GM10248 (cell line): ENCODE measurements at places on chromosomes 3 and 15.

DNA sequence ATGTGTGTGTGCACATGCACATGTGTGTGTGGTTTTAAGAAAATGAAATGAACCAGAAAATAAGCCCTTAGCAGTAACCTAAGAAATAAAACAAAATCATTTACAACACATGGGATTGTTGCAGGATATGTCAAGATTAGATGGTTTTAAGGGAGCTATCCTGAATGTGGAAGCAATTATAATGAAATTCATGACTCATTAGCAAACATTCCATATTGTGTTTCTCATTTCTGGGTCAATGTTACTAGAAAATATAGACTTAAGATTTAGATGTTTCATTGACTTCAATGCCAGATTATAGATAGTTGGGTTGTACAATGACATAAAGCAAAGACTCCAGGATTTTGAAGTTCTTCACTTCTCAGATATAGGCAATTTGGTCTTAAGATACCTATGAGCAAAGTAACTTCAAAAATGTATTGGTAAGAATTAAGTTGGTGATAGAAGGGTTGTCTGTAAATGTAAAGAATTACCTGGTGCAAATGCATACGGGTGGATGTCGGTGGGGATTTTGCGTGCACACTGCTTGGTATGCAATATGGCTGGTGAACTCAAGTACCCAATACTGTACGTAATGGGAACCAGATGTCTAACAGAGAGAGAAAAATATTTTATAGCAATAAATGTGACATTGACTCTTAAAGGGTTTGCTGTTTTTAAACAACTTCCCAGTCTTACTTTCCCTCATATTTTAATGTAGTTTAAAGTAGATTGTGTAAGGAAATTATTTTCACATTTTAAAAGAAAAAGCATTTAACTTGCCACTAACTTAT is 53.9 kb upstream of the NR2F2 start:
- DNase-seq = no peak

DNA sequence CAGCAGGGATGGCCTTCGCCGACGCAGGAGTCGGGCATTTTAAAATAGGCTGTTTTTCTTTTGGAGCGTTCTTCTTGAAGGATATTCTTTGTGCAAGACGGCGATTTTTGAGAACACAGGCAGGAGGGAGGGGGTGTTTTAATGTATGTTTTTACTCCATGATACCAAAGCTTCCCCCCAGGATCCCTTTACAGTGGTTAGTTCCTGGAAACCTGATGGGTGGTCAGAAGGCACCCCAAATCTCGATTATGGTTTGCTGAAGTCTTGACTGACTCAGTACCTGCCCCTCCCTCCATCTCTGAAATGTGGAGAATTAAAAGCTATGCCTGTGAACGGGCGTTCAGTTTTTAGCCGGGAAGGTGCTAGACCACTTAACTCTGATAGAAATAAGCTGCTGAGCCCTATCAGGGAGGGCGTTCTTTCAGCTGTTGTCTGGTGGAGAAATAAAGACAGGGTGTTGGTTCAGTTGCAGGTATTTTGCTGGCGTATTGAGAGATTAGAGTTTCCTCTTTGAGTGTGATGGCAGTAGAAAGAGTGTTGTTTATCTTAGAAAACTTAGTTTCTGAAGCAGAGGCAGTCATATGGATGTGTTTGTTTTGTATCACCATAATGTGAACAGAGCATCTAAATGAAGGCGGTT is 3.4 kb downstream of the IGF1R start:
- DNase-seq = no peak

DNA sequence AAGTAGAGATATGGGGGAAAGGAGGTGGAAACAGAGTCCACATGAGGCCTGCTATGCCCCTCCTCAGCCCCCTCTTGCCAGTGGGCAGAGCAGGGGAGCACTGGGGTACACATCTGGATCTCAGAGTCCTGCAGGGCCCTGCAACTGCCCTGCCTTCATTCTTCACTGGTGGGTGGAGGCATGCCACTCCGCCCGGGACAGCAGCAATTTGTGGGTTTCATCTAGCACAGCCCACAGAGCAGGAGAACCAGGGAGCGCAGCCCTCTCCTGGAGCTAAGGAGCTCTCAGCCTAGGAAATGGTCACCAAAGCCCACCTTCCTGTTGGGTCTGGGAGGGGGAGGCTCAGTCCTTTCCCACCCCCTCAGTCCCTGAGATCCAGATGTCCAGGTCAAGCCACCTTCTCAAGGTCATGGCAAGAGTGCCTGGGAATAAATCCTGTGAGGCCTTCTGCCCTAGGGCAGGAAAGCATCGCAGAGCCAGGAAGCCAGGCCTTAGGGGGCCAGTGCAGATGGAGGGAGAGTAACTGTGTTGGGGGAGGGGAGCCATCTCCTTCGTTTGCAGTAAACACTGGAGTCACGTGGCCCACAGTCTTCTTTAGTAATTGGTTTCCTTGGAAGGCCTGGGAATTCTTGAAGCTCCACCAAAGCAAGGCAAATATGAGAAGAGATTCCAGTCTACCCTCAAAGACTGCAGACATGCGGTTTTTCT is 31.0 kb downstream of the ANP32A start:
- DNase-seq = no peak

DNA sequence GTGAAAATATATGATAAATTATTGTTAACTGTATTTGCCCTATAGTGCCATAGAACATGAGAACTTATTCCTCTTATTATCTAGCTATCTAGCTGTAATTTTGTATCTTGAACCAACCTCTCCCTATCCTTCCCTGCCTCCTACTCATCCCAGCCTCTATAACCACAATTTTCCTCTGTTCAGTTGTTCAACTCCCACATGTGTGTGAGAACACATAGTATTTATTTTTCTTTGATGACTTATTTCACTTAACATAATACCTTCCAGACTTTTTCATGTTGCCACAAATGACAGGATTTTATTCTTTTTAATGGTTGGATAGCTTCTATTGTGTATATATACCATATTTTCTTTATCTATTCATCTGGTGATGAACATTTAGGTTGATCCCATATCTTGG is 85.4 kb upstream of the SUCLG2 start:
- no peak for DNase-seq

- no peak for DNase-seq
These were observed 123.9 kb downstream of the RAB11A start for GRCh38 chr15:65993236-65993635.

DNA sequence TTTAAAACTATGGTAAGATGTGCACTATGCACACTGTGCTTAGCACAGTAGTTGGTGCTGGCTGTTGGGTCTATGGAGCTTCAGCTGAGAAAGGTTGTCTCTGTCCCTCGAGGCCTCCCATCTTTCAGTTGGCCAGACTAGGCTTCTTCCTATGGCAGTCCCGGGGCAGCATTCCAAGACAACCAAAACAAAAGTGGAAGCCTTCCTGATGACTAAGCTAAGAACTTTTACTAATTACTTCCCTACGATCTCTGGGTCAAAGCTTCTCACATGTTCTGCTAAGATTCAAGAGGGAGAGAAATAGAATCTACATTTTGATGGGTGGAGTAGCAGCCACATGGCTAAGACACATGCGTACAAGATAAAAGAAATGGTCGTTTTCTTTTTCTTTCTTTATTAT is 342.8 kb downstream of the TUSC7 start:
- DNase-seq = no peak

DNA sequence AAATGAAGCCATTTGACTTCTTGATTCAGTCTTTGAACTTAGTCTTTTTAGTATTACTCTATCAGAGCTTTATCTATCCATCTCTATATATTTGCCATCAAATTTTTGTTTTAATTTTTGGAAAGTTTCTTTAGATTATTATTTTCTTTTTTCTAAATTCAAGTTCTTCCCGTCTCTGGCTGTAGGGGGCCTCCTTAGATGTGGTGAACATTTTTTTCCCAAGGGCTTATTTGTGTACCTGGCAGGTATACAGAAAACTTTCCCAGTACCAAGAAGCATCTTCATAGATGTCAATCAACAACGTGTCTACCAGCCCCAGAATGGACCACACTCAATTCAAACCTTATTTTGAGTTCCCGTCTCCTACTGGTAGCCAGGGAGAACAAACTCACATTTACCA is 486.8 kb upstream of the CNTN4 start:
- DNase-seq = no peak

DNA sequence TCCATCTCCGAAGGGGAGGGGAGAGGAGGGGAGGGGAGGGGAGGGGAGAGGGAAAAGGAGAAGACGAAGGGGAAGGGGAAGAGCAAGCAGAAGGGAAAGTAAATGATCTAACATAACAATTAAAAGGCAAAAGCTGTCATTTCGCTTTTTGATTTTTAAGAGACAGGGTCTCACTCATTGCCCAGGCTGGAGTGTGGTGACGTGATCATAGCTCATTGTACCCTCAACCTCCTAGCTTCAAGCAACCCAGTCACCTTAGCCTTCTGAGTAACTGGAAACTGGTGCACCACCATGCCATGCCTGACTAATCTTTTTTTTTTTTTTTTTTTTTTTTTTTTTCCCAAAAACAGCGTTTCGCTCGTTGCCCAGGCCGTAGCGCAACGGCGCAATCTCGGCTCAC is 22.6 kb downstream of the ADAM10 start:
- no peak for DNase-seq

DNA sequence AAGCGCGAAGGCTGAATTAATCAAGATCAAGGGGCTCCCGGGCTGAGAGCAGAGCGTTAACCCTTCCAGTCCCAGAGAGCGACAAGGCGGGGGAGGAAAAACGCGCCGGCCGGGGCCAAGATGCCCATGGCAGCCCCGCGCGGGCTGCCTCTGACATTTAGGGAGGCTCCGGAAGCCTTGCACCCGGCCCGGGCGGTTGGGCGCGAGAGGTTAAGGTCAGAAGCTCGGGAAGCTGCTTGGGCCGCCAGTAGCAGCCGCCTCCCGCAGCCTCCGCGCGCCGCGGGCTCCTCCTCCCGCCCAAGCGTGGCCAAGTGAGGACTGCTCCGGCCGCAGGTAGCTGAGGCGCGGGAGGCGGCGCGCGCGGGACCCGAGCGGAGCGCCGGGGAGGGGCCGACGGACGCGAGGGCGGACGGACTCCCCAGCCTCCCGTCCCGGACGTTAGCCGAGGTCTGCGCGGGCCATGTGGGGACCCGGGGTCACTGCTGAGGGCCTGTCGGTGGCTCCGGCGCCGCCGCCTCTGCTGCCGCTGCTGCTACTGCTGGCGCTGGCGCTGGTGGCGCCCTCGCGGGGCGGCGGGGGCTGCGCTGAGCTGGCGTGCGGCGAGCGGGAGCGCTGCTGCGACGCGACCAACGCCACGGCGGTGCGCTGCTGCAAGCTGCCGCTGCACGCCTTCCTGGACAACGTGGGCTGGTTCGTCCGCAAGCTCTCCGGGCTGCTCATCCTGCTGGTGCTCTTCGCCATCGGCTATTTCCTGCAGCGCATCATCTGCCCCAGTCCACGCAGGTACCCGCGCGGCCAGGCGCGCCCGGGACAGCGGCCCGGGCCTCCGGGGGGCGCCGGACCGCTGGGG is at the start of gene C3orf80:
C3orf80 (plus strand) TSS at position 247 of the 850 bp plus-strand sequence; CDS start at position 461, 214 bp downstream.
- DNase-seq = peak; percentile 66

DNA sequence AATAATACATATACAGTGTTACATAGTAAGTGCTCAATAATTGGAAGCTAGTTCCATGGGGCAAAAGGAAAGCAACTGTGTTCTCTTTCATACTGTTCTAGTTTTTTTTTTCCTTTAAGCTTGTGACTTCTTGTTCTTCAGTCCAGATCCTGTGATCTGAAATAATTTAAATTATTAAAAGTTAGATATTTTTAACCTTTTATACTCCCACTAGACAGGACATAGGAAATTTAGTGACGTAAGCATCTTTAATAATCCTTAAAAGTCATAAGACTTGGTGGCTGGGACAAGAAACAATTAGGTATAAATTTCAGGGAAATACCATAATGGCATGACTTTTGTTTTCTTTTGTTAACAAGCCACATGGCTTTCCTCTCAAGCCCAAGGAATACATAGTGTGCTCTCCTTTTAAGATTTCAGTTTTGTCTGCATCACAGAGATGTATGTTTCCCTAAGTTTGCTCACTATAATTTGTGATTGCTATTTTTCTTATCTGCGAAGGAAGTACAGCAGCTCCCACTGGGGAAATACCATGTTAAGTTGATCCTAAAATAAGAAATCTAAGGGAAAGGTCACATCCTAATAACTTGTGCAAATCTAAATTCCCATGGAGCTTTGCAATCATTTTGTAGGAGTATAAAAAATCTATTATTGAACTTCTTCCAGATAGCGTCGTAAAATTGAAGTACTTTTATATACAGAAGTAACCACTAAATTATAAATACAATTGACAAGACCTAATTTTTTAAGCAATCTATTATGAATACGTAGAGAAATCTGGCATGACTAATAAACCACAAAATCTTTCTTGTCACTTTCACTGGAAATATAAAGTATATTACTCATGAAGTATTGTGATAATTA is 30.1 kb downstream of the PPARG start:
- DNase-seq = no peak

- peak; percentile 82 for DNase-seq
These were observed 35.0 kb upstream of the HES1 start for GRCh38 chr3:194100856-194101390.

DNA sequence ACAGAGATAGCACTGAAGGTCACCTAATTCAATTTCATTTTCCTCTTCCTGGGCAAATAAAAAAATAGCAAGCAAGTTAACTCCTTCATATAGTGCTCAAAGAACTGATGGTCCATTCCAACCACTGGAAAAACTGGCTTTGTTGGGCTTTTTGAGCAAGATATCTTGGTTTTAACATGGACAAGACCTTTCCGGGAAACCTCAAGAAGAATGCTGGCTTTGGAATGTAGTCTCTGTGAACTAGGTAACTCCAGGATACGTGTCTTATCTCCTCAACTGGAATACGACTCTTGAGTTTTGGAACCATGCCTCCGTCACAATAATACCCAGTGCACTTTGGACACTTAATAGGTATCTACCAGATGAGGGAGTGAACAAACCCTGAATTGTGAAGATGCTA is 36.9 kb upstream of the CRBN start:
- no peak for DNase-seq

GRCh38 chr3:56019490-56020146 is 448.6 kb downstream of the ERC2 start:
- no peak for DNase-seq

- DNase-seq = no peak
These were observed 58.6 kb downstream of the MRPL3 start for GRCh38 chr3:131444180-131444579.

- DNase-seq = peak; percentile 70
These were observed 60.5 kb downstream of the SH3BP5 start for GRCh38 chr3:15271785-15272381.

- DNase-seq = no peak
These were observed 134.0 kb downstream of the PGPEP1L start for GRCh38 chr15:98873441-98874218.

DNA sequence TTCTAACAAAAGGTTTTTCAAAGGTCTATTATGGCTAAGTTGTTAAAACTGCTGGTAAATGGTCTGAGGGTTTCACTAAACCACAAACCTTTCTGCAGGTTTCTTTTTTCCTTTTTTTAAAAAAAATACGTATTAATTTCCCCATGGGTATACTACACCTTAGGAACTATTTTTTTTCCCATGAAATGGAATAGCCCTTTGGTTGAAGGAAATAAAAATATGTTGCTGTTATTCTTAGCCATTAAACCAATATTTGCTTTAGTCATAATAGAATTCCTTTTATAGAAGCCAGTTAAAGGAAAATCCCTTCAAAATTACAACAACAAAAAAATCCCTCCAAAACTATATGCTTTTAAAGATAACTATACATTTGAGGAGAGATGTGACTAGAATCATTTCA is 1303.3 kb downstream of the ROBO2 start:
- no peak for DNase-seq
